ENCODE measurements at places on chromosomes 13 and 19.

GRCh38 chr19:2428321-2428690, 920 bp upstream of the TIMM13 start:
- no peak for DNase-seq

- DNase-seq = no peak
Observed at GRCh38 chr19:15216363-15216762, 15.6 kb upstream of the NOTCH3 start.

GRCh38 chr13:18739310-18739709, 442.3 kb downstream of the TUBA3C start:
- DNase-seq = no peak

GRCh38 chr13:51822106-51822815, 18.3 kb upstream of the DHRS12 start:
- DNase-seq = peak; percentile 41

GRCh38 chr19:36418287-36419001, at the start of gene ZFP82:
Gene ZFP82 (minus strand): TSS chr19:36418644. CDS start chr19:36409789, 8,855 bp downstream.
- peak; percentile 82 for DNase-seq

GRCh38 chr19:16836115-16837034, 7.2 kb downstream of the SIN3B start:
- DNase-seq = peak; percentile 71

Measured in CD4-positive, alpha-beta T cell treated with Interleukin-4 for 1 hour (primary cell).